A549 (cell line): ENCODE measurements at places on chromosomes 12 and 14. TPM values are rescaled to one million over a fixed set of nuclear protein-coding genes. Genes with fewer than 3 reads are reported as not detected.
A peak's percentile ranks its signal among the peaks of the same experiment; 100 is the strongest.

GRCh38 chr14:80346395-80346794 is 135.1 kb upstream of the DIO2 start:
- DNase-seq = no peak

- no peak for DNase-seq
Observed at GRCh38 chr12:31206038-31206670, 119.8 kb downstream of the SINHCAF start.

DNA sequence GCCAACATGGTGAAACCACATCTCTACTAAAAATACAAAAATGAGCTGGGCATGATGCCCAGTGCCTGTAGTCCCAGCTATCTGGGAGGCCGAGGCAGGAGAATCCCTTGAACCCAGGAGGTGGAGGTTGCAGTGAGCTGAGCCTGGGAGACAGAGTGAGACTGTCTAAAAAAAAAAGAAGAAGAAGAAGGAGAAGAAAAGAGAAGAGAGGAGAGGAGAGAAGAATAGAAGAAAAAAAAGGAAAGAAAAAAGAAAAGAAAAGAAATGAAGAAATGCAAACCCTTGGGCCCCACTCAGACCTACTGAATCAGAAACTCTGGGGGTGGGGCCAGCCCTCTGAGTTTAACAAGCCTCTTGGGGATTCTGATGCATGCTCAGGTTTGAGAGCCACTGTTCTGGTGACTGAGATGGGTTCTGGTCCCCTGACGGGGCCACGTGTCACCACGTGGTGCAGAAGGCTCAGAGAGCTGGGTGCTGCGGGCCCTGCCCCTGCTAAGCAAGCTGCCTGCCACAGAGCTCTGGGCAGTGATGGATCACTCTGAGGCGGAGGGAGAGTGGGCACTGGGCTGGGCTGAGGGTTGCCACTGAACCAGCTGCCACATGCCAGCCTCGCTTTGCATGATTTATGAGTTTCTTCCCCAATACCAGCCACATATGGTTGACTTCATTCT is 37.5 kb downstream of the ERH start:
- DNase-seq = no peak

DNA sequence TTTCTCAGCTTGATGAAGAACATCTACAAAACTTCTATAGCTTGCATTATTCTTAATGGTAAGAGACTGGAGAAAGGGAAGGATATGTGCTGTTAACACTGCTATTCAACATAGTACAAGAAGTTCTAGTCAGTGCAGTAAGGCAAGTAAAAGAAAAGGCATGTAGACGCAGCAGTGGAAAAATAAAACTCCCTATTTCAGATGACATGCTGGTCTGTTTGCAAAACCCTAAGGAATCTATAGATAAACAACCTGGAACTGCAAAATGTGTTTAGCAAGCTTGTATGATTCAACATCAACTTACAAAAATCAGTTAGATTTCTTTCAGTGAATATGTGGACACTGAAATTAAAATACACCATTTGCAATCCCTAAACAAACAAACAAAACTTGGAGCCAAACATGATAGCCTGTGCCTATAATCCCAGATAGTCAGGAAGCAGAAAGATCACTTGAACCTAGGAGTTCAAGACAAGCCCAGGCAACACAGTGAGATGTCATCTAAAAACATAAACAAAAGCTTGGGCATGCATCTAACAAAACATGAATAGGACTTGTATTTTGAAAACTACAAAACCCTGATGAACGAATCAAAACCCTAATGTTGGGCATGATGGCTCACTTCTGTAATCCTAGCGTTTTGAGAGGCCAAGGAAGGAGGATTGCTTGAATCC is 293.6 kb upstream of the RGS6 start:
- DNase-seq = no peak

DNA sequence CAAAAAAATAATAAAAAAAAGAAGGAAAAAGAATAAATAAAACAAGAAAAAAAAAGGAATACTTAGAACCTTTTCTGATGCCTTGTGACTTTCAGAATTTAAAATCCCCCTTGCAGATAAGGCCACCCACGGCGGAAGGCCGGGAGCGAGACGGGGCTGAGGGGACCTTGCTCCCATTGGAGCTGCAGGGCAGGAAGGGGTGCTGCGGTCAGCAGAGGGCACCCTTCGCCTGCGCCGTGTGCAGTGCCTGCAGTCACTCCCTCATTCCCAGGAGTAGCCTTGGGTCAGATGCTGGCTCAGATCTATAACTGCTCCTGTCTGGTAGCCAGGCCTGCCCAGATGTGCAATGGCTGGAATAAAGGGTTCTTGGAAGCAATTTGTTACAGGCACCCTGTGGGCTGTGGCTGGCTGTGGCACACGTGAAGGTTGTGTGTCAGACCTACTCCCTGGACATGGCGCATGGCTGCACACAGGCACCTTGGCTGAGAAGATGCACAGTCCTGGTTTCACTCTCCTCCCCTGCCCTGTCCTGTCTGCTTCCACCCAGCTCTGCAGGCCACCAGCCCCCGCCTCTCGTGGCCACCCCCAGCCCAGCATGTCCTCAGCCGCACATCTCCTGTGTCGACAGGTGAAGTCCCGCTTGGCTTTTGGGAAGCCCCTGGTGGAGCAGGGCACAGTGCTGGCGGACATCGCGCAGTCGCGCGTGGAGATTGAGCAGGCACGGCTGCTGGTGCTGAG is 13.4 kb upstream of the ALDH2 start:
- peak; percentile 63 for DNase-seq

- no peak for DNase-seq
Observed at GRCh38 chr14:81737938-81738337, 204.3 kb upstream of the SEL1L start.

The PDE3A gene
- 6.0 to 7.6 TPM (median 7.3 TPM) in 3 replicates for polyA plus RNA-seq

GRCh38 chr14:81315341-81315740 is 84.8 kb downstream of the STON2 start:
- no peak for DNase-seq

The SERPINA5 gene
- 0.51 to 0.95 TPM (median 0.74 TPM) in 3 replicates for polyA plus RNA-seq

GRCh38 chr14:75543253-75543652 is 21.0 kb downstream of the BATF start:
- DNase-seq = no peak

The KRT82 gene
- not detected in 3 replicates for polyA plus RNA-seq

- DNase-seq = no peak
Observed at GRCh38 chr14:102875652-102876051, 46.8 kb upstream of the AMN start.

DNA sequence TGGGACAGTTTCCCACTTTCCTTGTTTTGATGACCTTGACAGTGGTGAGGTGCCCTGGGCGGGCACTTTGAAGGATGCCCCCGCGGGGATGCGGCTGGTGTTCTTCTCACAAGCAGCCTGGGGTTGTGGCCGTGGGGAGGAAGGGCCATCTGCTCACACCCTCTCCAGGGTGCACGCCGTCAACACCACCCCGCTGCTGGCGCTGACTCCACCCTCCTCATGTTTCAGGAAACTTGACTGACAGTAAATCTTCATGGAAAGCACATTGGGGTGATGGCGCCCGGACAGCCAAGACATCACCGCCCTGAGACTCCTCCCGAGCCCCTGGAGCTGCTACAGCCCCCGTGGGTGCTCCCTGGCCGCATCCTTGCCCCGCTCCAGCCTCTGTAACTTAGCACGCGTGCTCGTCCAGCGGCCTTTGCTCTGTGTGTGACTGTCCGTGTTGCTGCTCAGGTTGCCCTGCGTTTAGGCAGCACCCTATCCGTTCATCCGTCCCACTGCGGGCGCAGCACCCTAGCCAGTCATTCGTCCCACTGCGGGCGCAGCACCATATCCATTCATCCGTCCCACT is 150.2 kb upstream of the C14orf180 start:
- DNase-seq = no peak

DNA sequence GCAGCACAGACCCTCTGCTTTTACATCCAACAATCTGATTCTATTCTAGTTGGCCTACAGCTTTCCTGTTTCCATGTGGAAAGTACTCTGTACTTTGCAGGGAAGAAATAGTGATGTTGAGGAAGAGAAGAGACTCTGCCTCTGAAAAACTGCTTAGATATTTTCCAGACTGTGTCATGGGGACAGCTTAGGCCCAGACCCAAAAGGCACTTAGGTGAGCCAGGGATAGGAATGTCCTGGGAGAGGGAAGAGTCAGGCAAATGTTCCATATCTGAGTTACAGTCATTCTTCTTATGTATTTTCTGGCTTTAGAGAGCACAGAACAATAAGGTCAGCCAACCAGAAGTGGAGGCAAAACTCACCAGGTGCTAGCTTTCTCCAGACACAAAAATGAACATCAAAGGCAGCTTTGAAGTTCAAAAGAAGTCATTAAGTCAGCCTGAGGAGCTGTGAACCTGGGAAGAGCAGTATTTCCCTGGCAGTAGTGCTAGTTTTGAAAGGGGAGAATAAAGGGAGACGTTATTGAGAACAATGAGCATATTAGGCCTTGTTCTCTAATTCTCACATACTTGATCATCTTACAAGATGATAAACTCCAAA is 199.7 kb upstream of the LMNTD1 start:
- DNase-seq = no peak

DNA sequence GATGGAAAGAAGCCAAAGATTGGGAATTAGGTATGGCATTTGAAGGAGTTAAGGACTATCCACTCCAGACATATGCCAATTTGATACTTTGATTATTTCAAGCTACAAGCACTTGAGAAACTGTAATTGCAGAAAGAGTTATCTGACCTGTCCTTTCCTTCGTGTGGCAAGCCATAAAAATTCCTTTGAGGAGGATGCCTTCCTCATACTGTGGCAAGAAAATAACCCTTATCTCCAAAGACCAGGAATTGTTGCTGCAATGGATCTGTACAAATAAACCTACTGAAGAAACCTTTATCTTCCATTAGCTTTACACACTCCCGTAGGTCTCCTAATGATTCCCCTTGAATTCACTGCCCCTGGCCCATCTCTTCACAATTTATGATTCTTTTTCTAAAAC is 165.1 kb upstream of the AMIGO2 start:
- DNase-seq = no peak

GRCh38 chr14:71698027-71698426 is 234.2 kb upstream of the RGS6 start:
- no peak for DNase-seq

DNA sequence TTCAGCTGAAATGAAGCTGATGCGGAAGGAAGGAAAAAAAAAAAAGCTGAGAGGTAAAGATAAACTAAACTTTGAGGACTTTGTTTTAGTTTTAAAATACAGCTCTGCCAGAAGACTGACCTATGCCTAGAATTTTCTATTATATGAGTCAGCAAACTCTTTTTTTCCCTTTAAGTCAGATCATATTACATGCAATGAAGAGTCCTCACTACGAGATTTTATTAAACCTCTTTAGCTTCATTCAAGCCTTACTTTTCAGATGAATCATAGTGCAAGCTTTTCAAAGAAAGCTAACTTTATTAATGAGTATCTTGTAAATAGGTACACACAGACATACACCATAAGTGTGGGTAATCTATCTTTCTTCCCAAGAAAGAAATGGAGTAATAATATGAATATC is 57.8 kb upstream of the FSCB start:
- DNase-seq = no peak

- DNase-seq = no peak
Observed at GRCh38 chr14:68675233-68675577, 117.7 kb downstream of the ZFP36L1 start.
